ENCODE measurements at places on chromosomes 13 and 19.
A peak's percentile ranks its signal among the peaks of the same experiment; 100 is the strongest.

- DNase-seq = no peak
Observed at GRCh38 chr13:91053318-91054065, 294.0 kb upstream of the MIR17HG start.

DNA sequence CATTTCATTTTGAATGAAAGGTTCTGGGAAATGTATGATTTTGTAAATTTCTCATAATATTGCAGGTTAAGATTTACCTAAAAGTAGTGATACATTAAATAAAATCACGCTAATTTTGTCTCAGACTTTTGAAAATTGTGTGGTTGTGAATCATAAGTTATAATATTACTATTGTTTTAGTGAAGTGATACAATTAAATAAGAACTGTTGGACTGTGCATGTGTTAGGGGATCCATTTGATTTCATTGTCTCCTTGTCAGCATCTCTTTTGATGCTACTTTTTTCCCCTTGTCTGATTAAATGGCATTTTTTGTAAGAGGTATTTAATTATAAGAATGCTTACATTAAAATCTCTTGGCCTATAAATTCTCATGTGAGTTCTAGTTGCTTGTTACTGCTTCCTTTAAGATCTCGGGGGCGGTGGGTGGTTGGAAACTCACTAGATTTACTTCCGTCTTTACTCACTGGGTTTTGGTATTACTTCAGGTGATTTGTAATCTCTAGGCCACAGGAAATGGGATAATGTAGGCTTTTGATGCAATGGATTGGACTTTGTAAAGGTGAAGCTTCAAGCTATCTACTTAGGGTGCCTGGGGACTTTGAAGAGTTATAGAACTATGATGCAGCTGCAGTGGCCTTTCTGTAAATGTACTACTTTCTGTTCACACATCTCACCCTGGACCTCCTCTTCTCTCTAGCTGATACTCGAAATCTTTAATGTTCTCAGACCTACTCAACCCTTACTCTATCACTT is 66.5 kb downstream of the PAN3 start:
- DNase-seq = no peak

- no peak for DNase-seq
Observed at GRCh38 chr19:45630463-45630862, 8.7 kb downstream of the EML2 start.

DNA sequence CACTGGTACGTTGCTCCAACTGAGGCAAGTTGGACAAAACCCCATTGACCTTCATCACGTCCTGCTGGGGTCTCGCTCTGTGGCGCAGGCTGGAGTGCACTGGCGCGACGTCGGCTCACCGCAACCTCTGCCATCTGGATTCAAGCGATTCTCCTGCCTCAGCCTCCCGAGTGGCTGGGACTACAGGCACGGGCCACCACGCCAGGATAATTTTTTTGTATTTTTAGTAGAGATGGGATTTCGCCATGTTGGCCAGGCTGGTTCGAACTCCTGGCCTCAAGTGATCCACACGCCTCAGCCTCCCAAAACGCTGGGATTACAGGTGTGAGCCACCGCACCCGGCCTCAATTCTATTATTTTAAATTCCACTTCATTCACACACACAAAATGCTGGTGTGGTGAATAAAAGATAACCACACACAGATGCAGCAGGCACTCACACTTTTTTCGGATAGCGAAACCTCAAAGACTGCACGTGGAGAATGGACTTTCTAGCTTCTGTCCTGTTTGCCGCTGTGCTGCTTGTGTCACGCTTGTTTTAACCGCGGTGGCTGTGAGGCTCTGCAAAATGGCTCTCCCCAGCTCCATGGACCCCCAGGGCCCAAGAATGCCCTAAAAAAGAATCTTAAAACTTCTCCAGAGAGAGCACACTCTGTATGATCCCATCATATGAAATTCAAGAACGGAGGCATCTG is 58.4 kb downstream of the COL4A1 start:
- no peak for DNase-seq

- DNase-seq = no peak
Observed at GRCh38 chr13:95833719-95834118, 156.8 kb downstream of the DNAJC3 start.

DNA sequence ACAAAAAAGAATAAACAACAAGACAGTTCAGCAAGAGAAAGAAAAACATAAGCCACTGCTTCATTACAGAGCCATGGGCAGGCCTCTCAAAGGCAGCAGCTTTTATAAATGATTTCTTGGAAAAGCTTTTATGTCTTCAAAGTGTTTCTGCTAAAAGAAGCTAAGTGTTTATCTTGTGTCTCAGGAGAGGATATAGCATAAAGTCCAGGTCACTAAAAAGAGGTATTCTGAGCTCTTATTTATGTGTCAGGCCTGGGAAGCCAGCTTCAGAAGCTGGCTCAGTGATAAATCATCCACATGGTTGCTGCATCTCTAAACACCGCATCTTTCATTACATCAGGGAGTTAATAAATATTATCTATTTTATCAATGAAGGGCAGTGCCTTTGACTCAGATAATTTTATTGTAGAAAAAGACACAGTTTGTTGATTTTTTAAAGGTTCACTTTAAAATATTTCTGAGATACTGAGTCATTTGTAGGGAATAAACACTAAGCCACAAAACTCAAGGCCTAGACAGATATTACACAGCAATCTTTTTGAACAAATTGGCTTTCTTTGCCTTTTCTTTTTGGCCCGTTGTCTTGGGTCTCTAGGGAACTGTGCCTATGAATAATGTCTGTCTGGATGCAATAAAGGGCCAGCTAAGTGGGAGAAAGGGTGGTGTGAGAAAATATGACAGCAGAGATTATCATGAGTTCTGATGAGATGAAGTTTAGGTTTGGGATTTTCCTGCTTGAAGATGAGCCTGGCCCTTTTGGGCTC is 1086.6 kb downstream of the UQCRFS1 start:
- DNase-seq = no peak

DNA sequence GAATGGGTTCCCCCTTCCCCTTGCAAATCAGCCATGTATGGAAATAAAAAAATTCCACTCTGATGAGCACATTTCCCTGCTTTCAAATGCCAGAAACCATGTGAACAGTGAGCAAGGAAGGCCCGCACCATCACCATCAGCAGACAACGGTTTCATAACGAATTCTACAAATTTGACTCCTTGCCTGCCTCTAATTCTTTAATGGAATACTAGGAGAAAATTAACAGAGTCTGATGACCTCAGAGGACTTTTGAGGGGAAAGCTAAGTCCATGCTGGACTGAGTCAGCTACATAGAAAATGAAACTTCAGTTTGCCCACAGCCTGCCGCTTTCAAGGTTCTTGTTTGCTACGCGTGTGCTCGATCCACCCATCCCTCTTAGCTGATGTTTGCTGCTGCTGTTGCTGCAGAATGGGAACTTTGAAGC is 46.7 kb upstream of the KL start:
- no peak for DNase-seq

GRCh38 chr13:42906257-42906656 is 85.8 kb downstream of the EPSTI1 start:
- no peak for DNase-seq

GRCh38 chr13:57739543-57740190 is 108.1 kb downstream of the PCDH17 start:
- peak; percentile 28 for DNase-seq

GRCh38 chr19:40974633-40975037 is 16.4 kb upstream of the CYP2B6 start:
- DNase-seq = peak; percentile 25

GRCh38 chr19:58033741-58034476 is at the start of gene ZSCAN1:
Gene ZSCAN1, plus strand, starts transcription at chr19:58034025. Its CDS starts 3,812 bp downstream, at chr19:58037837.
- peak; percentile 89 for DNase-seq

DNA sequence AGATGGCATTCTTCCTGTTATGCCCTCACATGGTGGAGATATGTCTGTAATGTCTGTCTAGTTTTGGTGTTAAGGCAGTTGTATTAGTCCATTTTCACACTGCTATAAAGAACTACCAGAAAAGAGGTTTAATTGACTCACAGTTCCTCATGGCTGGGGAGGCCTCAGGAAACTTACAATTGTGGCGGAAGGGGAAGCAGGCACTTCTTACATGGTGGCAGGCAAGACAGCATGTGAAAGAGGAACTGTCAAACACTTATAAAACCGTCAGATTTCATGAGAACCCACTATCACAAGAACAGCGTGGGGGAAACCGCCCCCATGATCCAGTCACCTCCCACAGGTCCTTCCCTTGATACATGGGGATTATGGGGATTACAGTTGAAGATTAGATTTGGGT is 3.2 kb downstream of the ZNF441 start:
- no peak for DNase-seq

- DNase-seq = no peak
Observed at GRCh38 chr13:110886870-110887596, 27.8 kb downstream of the ANKRD10 start.

- no peak for DNase-seq
Observed at GRCh38 chr13:73958657-73959397, 175.4 kb downstream of the KLF12 start.

- no peak for DNase-seq
Observed at GRCh38 chr13:110965038-110965754, 50.3 kb upstream of the ANKRD10 start.

GRCh38 chr19:1287354-1288225 is 1.9 kb downstream of the EFNA2 start:
- DNase-seq = no peak

- no peak for DNase-seq
Observed at GRCh38 chr19:29623726-29624488, 17.8 kb downstream of the POP4 start.

- DNase-seq = no peak
Observed at GRCh38 chr13:43315522-43315921, 292.1 kb downstream of the DNAJC15 start.

DNA sequence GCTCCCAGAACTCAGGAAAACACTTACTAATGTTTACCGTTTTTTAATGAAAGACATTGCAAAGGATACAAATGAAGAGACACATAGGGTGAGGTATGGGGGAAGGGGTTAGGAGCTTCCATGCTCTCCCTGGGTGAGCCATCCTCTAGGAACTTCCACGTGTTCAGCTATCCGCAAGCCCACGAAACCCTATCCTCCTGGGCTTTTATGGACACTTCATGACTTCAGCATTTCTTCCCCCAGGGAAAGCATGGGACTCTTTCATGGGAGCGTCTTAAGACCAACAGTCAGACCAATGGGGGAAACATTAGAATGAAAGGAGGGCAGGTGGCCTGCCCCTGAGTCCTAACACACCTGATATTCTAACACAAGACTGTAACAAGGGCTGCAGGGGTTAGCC is 6.6 kb upstream of the ESD start:
- DNase-seq = no peak

DNA sequence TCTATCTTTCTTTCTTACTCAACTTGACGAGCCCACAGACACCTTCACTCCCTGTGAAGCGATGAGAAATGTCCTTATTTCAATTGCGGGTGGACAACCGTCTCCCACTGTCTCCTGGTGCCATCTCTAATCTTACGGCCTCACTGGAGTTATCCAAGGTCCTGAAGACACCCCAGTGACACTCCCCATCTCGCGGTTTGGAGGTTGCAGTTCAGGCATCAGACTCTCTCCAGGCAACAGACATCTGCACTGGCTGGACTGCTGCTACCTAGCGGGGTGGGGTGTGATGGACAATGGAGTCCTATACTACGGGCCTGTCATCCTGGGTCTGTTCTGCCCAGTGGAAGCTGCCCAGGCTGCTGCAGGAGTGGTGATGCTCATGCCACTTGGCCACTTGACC is 18.3 kb upstream of the IRS2 start:
- no peak for DNase-seq

- DNase-seq = peak; percentile 6
Observed at GRCh38 chr13:45820106-45820838, 31.3 kb downstream of the SIAH3 start.

DNA sequence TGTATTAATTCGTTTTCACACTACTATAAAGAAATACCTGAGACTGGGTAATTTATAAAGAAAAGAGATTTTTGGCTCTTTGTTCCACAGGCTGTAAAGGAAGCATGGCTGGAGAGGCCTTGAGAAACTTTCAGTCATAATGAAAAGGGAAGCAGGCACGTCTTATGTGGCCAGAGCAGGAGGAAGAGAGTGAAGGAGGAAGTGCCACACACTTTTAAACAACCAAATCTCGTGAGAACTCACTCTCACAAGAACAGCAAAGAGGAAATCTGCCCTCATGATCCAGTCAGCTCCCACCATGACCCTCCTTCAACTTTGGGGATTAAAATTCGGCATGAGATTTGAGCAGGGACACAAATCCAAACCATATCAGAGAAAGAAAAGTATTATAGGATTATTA is 1255.9 kb upstream of the MIR17HG start:
- no peak for DNase-seq

GRCh38 chr13:32590266-32590665 is 4.0 kb downstream of the PDS5B start:
- no peak for DNase-seq

- DNase-seq = no peak
Observed at GRCh38 chr13:32390048-32390447, 37.9 kb downstream of the N4BP2L1 start.

DNA sequence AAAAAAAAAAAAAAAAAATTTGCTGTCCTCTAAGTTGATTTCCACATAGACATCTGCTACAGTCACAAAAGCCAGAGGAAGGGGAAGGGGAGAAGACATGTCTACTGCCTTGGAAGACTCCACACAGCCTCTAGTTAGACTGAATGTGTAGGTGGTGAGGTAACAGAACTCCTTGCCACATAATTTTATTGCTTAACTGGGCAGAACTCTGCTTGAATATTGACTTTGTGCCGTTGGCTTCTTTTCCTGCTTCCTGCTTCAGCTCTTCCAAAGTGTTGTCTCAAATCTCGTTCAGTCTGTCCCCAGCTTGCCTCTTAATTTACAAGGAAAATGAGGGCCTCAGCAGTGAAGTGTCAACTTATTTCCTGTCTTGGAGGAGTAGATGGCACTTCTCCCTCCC is 37.1 kb downstream of the ESD start:
- no peak for DNase-seq

- no peak for DNase-seq
Observed at GRCh38 chr13:93723316-93723715, 496.7 kb downstream of the GPC6 start.

DNA sequence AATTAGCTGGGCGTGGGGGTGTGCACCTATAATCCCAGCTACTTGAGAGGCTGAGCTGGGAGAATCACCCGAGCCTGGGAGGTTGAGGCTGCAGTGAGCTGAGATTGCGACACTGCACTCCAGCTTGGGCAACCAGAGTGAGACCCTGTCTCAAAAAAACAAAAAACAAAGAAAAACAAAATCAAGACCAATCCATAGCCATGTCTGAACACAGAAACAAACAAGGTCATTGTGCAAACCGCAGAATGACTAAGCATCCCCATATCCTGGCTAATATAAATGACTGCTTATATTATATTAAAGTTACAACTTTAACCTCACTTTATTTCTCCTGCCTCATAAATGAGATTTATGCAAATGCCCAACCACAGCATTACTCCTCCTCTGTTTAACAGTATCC is 2.3 kb upstream of the LYPD3 start:
- no peak for DNase-seq

GRCh38 chr13:102038787-102039186 is 363.1 kb downstream of the FGF14 start:
- DNase-seq = no peak

DNA sequence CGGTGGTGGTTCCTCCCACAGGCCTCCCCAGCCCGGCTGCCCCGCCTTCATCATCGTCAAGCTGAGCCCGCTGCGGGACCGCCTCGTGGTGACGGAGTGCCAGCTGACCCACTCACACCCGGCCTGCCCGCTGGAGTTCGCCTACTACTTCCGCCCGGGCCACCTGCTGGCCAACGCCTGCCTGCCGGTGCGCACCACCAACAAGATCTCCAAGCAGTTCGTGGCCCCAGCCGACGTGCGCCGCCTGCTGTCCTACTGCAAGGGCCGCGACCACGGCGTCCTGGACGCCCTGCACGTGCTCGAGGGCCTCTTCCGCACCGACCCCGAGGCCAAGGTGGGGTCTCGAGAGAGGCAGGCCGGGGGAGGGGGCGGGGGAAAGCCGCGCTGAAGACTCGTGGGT is 12.0 kb downstream of the ZSWIM9 start:
- no peak for DNase-seq

GRCh38 chr19:6253954-6254733 is 25.6 kb downstream of the MLLT1 start:
- no peak for DNase-seq

Measured in hippocampal formation (tissue), 2 donors.